HCEC 1CT (cell line): ENCODE measurements at places on chromosomes 3 and 15.

- DNase-seq: no peak
Measured at GRCh38 chr15:31250033-31250432, 76.6 kb upstream of the KLF13 start.

DNA sequence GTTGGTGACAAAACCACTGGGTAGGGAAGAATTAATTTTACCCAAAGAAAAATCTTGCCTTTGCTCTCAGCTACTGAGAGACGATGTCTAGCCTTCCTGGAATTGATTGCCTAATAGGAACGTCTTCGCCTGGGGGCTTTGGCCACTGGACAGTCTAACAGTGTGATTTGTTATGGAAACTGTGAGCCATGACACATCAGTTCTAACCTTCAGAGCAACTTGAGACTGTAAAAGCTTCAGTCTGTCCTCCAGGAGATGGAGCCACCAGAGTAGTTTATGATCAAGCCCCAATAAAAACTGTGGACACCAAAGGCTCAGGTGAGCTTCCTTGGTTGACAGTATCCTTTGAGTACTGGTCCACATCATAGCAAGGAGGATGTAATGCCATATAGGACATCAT, 235.8 kb upstream of the TMCO5A start:
- DNase-seq: no peak

GRCh38 chr3:170759511-170760173, 110.4 kb downstream of the RPL22L1 start:
- no peak for DNase-seq

- DNase-seq: no peak
Measured at GRCh38 chr15:87618203-87618725, 638.3 kb downstream of the NTRK3 start.

DNA sequence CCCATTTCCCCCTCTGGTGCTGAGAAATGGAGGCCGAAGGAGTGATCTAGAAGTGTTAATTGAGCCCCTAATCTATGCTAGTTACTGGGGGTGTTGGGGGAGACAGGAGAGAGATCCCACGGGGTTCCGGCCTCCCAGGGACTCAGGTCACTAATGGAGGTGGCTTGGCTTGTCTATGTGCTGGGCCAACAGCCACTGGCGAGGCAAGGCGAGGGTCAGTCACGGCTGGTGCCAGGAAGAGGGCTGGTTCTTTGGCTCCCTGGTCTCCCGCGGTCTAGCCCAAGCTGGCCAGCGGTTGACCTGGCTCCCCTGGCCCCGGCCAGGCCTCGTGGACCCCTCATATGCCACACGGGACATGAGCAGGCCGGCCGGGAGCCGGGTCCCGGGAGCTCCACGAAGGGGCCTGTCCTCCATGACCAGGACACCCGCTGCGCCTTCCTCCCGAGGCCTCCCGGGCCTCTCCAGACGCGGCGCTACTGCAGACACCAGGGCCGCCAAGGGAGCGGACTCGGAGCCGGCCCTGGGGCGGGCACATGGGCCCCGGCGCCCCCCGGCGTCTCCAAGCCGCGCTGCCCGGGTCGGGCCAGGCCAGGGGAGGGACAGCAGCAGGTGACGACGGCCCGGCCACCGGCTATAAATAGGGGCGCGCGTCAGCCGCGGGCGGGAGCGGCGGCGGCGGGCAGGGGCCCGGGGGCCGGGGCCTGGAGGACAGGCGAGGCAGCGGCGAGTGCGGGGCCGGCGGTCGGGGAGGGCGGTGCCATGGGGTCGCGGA, at the start of gene ALPK3:
ALPK3 (plus strand) TSS at position 663 of the 772 bp plus-strand sequence; CDS start at position 760, 97 bp downstream.
- no peak for DNase-seq

GRCh38 chr3:171688002-171688401, 122.3 kb downstream of the PLD1 start:
- no peak for DNase-seq

DNA sequence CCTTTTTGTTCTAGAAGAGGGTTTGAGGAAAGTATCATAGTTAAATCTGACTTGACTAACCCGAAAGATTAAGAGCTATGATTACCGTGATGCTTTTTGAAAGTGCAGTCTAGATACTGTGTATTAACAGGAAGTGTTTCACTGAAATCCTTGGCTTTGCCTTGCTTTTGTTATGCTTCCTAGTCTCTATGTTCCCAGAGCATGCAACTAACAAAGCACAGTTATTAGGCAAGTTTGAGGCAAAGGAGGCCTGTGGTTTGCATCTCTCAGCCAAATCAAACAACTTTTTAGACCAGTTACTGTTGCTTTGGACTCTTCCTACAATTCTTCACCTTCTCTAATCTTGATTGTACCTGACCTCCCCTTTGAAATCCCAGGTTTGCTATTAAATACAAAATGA, 3.9 kb downstream of the LXN start:
- no peak for DNase-seq

DNA sequence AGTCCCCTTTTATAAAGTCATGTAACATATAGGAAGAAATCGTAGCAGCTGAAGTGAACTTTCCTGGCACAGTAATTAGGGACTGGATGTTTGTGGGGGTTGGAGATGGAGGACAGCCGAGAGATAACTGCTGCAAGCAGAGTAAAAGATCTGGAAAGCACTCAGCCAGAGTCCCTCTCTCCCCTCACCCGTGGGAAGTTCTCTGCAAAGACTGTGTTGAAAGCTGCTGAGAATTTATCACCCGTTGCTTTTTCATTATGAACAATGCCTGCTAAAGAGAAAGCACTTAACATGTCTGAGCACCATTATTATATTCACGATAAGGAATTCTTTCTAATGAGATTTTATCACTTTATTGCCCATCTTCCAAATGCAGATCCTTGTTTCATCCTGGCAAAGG, 248.8 kb downstream of the SHOX2 start:
- no peak for DNase-seq

GRCh38 chr3:141663993-141664392, 74.1 kb upstream of the RNF7 start:
- DNase-seq: peak; percentile 20

DNA sequence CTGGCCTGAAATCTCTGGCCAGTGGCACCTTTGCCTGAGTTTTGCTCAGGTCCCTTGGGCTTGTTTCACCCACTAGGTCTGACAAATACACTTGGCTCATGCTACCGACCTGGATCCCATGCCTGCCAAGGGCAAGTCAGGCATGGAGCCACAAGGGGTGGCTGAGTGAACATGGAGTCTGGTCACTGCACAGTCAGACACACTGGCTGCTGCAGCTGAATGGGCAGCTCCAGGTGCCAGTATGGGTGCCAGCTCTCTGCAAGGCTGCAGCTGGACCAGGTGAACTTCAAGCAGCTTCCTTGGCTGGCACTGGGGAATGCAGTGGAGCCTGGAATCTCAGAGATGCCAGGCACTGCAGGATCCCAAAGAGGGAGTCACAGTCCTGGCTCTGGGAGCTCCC, 170.3 kb downstream of the NECTIN3 start:
- DNase-seq: no peak

DNA sequence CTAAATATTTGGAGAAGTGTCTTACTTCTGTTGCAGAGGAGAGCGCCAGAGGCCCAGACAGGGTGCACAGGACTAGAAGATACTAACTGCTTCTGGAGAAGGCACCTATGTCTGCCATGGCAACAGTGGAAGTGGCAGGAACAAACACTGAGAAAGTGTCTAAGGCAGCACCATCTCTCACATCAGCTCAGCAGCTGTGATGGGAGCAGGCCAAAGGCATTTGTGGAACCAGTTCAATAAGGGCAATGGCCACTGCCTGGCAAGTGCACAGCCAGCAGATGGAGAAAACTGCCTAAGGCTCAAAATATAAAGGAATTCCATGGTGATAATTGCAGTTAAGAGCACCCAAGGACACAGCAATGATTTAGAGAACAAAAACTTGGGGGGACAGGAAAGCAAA, 563.0 kb upstream of the CCDC54 start:
- DNase-seq: no peak

GRCh38 chr3:32992310-32992686, 40.9 kb downstream of the CCR4 start:
- no peak for DNase-seq

- DNase-seq: no peak
Measured at GRCh38 chr3:74267131-74267530, 347.3 kb downstream of the CNTN3 start.
